Psoas muscle (tissue), 8 donors: ENCODE measurements at places on chromosomes 4 and X. TPM values are rescaled to one million over a fixed set of nuclear protein-coding genes. Genes with fewer than 3 reads are reported as not detected.

The TKTL1 gene
- not detected for total RNA-seq

DNA sequence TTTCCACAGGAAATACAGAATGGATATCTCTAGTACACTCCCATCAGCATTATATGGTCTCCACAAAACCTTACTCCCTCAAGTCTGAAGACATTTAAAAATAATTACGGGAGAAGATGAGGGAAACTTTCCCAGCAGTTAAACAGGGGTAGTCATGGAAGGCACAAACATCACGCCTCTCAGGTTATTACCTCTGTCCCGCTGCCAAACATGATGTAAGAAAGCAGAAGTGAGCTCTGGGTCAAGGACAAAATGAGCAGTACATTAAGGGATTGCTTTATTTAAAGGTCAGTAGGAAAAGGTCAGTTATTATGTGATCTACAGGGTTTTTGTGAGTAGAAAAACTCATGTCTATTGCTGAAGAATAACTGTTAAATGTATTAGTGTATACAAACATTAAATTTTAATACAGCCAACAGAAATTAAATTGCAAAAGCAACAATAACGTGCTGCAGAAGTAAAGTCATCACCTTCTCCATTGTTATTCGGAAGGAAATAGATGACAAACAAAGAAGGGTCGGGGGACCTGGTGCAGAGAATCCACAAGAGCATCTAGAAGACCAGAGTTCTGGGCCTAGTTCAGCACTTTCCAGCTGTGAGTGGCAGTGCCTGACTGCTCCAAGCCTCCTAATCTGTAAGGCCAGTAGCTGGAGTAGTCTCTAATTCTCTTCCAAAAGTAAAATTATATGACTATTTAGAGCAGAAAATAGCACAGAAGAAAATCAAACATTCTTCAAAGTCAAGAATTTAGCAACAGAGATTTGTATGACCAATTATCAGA is 171.2 kb downstream of the PPP3CA start:
- H3K27ac ChIP-seq: peak overlapping the region; percentile 33
- no peaks in the 10 kb centered on the region for H3K36me3 ChIP-seq
- peaks cover 42% of the 10 kb centered on the region for H3K4me1 ChIP-seq
- H3K27me3 ChIP-seq: no peaks in the 10 kb centered on the region
- no peak for DNase-seq

DNA sequence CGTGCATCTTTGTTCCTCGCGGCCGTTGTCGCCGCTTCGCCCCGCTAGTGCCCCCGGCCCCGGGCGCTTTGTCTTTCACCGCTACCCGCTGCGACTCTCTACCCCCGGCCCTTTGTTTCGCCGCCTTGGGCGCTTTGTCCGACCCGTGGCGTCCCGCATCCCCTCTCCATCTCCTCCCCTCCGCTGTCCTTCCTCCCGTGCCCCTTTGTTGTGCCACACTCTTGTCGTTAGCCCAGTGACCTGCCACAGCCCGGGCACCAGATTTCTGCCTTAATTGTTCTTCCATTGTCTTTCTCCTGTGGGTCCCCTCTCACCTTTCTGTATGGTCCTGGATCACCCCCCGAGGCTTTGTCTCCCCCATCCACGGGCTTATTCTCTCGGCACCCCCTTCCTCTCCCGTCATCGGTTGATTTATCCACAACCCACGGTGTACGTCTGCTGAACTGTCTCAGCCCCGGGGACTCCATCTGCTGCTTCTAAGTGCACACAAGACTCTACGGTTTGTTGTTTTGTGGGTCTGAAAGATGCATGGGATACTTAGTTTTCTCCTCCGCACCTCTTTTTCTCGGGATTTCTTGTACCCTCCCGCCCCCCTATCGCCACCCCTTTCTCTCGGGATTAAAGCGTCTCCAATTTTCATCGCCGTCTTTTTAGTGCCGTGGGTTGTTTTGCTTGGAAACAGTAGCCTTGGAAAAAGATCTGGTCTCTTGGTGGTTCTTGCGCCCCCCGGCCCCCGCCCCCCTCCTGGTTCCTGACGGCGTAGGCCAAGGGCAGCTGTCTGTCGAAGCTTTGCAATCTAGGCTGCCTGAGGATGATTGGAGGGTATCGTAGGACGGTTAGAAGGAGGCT is 783 bp downstream of the RBPJ start:
- peaks cover 30% of the 10 kb centered on the region for H3K4me1 ChIP-seq
- H3K4me3 ChIP-seq: peak overlapping the region; percentile 76
- DNase-seq: no peak
- H3K27ac ChIP-seq: peak overlapping the region; percentile 74

The CSAG2 gene
- not detected for total RNA-seq

DNA sequence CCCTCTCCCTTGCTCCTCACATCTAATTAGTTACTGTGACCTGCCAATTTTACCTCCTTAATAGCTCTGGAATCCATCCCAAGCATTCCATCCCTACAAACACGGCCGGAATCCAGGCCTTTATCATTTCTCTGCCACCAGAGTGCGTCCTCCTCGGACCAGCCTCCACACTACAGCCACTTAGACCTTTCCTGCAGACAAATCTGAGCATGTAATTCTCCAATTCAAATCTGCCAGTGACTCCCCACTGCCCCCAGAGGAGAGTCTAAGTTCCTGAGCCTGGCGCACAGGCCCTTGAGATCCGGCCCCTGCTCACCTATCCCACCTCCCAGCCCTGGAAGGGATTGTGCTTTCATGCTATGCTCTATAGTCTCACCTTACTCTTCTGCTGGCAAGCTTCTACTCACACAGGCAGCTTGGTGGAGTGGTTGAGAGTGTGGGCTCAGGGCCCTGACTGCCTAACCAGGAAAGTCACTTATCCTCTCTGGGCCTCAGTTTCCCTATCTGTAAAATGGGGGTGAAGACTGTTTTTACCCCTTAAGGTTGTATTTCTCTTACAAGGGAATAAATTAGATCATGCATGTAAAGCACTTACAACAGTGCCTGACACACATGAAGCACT is 31.2 kb downstream of the PJA1 start:
- H3K36me3 ChIP-seq: no peaks in the 10 kb centered on the region
- no peak for DNase-seq
- no peak overlapping the region for H3K4me3 ChIP-seq
- no peak overlapping the region for H3K27ac ChIP-seq
- no peaks in the 10 kb centered on the region for H3K27me3 ChIP-seq

The BRCC3 gene
- total RNA-seq: 16.8 TPM

The GPR82 gene
- 0.15 TPM for total RNA-seq

DNA sequence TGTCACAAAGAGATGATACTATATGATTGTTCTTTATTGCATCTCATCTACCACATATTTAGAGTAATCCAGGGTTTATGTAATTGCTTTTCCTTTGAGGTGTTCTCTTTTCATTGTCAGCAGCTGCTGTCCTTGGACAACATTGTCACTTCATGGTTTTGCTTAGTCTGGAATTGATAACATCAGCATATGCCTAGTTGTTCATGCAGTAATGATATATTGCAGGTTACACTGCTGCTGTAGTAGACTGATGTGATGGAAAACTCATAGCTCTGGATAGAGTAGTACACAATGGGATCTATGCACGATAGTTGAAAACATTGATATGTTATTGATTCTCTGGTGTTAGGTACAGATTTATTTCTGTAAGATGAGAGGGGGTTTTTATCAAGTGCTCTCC is 13.7 kb downstream of the NEIL3 start:
- H3K36me3 ChIP-seq: no peaks in the 10 kb centered on the region
- no peaks in the 10 kb centered on the region for H3K27me3 ChIP-seq
- no peak overlapping the region for H3K27ac ChIP-seq
- no peaks in the 10 kb centered on the region for H3K4me1 ChIP-seq
- no peak for DNase-seq

GRCh38 chr4:26433556-26433955 is 56.7 kb downstream of the CCKAR start:
- H3K27ac ChIP-seq: no peak overlapping the region
- no peaks in the 10 kb centered on the region for H3K27me3 ChIP-seq
- peaks cover 3% of the 10 kb centered on the region for H3K36me3 ChIP-seq
- H3K4me1 ChIP-seq: no peaks in the 10 kb centered on the region
- H3K4me3 ChIP-seq: no peak overlapping the region
- DNase-seq: no peak

- H3K4me1 ChIP-seq: no peaks in the 10 kb centered on the region
- H3K36me3 ChIP-seq: no peaks in the 10 kb centered on the region
- H3K27ac ChIP-seq: no peak overlapping the region
Measured at GRCh38 chrX:135463937-135464336, 42.2 kb downstream of the SMIM10L2A start.

GRCh38 chr4:102531462-102531861 is 30.3 kb downstream of the NFKB1 start:
- no peak for DNase-seq
- H3K27ac ChIP-seq: no peak overlapping the region
- H3K27me3 ChIP-seq: no peaks in the 10 kb centered on the region
- H3K4me1 ChIP-seq: peaks cover 14% of the 10 kb centered on the region
- peaks cover 2% of the 10 kb centered on the region for H3K36me3 ChIP-seq

The MAGEC2 gene
- not detected for total RNA-seq

DNA sequence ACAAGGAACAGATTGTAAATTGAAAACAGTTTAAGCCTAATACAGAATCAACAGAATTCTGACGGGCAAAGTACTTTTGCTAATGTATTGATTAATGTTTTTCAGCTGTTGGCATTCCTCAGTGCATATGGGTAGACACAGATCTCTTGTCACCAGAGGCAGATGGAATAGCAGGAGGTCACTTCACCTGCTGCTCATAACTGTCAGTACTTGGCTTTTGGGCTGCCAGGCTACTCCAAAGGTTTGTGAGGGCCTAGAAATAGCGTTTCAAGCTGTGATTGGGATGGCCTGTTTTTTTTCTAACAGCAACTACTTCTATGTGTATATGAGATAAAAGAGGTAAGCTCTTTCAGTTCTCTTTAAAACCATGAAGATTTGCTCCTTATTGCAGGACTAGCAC is 307.5 kb upstream of the ANXA10 start:
- H3K36me3 ChIP-seq: no peaks in the 10 kb centered on the region
- H3K4me3 ChIP-seq: no peak overlapping the region
- no peak for DNase-seq
- H3K4me1 ChIP-seq: peaks cover 8% of the 10 kb centered on the region
- H3K27ac ChIP-seq: no peak overlapping the region
- H3K27me3 ChIP-seq: no peaks in the 10 kb centered on the region

DNA sequence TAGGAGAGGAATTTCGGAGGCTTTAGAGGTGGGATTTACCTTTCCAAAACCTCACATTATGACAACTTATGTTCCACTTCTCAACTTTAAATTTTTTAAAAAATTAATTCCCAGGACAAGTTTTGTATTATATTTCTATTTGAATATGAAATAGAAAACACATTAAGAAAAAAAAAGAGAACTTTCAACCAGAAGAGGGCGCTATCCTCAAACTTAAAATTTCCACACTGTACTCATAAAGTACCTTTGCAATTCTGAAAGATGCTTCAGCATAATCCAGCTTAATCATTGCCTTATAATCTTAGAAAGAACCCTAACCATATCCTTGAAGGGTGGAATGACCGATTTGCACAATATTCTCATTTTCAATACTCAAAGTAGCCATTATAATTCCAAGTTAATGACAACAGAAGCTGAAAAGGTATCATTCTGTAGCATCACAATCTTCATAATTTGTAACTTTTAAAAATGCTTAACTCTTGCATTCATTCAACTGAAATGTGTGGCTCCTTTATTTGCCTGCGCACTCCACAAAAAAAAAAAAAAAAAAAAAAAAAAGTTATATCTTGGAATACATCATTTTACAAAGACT is 158.0 kb downstream of the KCNIP4 start:
- no peaks in the 10 kb centered on the region for H3K27me3 ChIP-seq
- no peaks in the 10 kb centered on the region for H3K4me1 ChIP-seq
- DNase-seq: no peak
- H3K27ac ChIP-seq: no peak overlapping the region
- H3K4me3 ChIP-seq: no peak overlapping the region
- no peaks in the 10 kb centered on the region for H3K36me3 ChIP-seq

DNA sequence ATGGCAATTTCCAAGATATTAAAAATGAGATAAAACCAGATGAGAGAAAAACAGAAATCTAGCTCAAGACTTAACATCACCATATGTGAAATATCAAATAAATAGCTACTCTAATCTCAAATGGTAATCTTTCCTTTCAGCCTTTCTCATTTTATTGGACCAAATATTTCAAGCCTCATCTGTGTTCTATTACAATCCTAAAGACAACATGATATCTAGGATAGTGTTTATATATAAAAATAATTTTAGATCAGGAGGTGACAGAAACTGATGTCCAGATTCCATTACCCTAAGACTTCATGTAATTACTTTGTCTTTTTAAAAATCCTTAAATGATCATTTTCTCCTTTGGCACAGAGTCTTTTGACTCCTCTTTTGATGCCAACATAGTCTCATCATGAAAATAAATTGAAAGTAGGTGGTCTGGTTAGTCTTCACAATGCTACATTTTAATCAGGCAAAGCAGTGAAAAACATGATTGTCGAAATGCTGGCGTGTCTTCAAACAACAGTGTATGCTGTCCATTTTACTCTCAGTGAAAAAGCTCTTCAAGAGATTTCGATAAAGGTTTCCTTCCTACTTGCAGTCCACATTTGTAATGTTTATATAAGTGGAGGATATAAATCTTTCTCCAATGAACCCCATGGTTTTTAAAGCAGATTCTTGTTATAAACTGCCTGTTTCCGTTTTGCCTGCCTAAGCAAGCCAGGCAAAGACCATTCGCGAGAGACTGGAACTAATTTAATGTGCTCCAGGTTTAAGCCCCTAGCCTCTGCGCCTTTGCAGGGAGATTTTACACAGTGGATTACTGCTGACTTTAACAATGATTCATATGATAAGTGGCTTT is 169.8 kb downstream of the SCFD2 start:
- peaks cover 4% of the 10 kb centered on the region for H3K4me1 ChIP-seq
- H3K36me3 ChIP-seq: no peaks in the 10 kb centered on the region
- no peak overlapping the region for H3K27ac ChIP-seq
- no peak overlapping the region for H3K4me3 ChIP-seq
- DNase-seq: no peak

DNA sequence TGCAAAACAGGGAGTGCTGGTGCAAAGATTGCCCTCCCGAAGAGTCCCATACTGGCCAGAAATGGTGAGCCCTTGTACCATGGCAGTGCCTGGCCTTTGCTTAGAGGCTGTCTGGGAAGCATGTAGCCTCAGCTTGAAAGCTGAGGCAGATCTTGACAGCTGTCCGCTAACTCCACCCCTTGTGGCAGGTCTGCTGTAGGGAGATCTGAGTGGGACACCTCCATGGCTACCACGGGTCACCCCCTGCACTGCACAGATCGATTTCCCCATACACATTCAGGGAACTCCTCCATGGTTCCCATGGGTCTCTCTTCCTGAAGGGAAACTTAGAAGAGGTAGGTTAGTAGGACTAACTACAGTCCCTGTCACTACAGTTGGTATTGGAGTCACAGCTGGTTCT is 6.1 kb upstream of the ACOT9 start:
- H3K27me3 ChIP-seq: no peaks in the 10 kb centered on the region
- no peak overlapping the region for H3K27ac ChIP-seq
- H3K4me3 ChIP-seq: no peak overlapping the region
- H3K36me3 ChIP-seq: no peaks in the 10 kb centered on the region
- no peaks in the 10 kb centered on the region for H3K4me1 ChIP-seq
- DNase-seq: no peak

The RIPPLY1 gene
- total RNA-seq: 0.20 TPM

DNA sequence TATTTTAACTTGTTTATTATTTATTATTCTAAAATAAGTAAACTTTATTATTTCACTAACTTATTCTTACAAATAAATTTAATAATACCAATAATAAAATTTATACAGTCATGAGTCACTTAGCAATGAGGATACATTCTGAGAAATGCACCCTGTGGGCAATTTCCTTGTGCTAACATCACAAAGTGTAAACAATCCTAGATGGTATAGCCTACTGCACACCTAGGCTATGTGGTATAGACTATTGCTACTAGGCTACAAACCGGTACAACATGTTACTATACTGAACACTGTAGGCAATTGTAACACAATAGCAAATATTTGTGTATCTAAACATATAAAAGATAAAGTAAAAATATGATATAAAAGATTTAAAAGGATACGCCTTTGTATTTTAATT is 479.5 kb downstream of the EPHA5 start:
- no peak for DNase-seq
- no peaks in the 10 kb centered on the region for H3K4me1 ChIP-seq
- H3K27ac ChIP-seq: no peak overlapping the region
- H3K27me3 ChIP-seq: no peaks in the 10 kb centered on the region
- no peaks in the 10 kb centered on the region for H3K36me3 ChIP-seq
